ENCODE measurements at places on chromosomes 3 and 15.

- no peak for DNase-seq
Observed at GRCh38 chr3:52080830-52081719, 24.7 kb upstream of the DUSP7 start.

GRCh38 chr3:43105596-43106292, at the start of gene POMGNT2:
Gene POMGNT2, minus strand, starts transcription at chr3:43106079. Its CDS starts 24,648 bp downstream, at chr3:43081431.
- peak; percentile 87 for DNase-seq

- DNase-seq, result peak; percentile 11
Observed at GRCh38 chr3:63240381-63240902, 37.7 kb upstream of the SYNPR start.

DNA sequence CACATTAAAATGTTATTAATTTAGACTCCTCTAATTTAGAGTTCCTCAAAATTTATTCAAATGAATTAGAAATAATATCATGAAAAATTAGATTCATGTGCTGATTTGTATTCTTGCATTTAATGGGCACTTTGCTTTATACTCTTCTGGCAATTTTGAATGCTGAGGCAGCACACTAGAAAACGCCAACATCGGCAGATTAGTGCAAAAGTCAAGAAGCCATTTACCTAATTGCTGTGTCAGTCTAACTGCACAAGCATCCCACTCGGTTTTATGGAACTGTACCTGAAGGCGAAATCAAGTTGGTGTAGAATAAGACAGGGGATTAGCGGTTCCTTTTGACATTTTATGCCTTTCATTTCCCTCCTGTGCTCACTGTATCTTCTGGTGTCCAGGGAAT, 382.0 kb downstream of the ROBO2 start:
- DNase-seq, result no peak

DNA sequence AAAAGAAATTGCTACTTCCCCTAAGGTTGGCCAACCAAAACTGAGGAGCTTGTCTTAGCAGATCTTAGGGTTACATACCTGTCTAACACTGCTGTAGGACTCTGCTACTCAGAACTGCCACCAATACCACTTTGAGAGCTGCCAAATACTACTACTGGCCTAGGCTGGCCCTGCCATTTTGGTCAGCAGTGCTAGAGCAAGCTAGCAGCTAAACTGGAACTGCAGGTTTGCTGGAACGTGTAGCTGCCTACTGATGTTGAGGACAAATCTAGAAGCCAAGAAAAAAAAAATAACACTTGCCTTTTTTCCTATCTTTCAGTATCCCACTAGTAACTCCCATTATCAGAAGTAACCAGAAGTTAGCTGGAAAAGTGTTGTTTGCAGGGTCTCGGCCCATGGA, 387.4 kb downstream of the RBMS3 start:
- DNase-seq, result no peak

- no peak for DNase-seq
Observed at GRCh38 chr3:150623945-150624344, 20.8 kb downstream of the SELENOT start.

DNA sequence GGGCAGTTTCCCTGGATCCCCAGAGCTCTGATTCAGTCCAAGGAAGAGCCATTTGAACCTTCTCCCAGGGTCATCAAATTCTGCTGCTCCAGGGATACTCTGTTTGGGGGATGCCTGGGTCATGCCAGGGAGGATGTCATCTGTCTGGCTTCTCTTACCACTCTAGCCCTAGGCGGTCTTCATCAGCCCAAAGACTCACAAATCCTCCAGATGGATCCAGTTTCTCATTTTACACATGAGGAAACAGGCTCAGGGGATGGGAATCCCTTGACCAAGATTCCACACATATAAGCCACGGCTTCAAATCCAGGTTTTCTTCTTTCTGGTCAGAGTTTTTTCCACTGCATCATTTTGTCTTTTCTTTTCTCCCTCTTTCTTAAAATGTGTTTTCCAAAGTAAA, 36.7 kb downstream of the SLC28A1 start:
- no peak for DNase-seq

- no peak for DNase-seq
Observed at GRCh38 chr15:93278006-93278405, 189.0 kb upstream of the RGMA start.

DNA sequence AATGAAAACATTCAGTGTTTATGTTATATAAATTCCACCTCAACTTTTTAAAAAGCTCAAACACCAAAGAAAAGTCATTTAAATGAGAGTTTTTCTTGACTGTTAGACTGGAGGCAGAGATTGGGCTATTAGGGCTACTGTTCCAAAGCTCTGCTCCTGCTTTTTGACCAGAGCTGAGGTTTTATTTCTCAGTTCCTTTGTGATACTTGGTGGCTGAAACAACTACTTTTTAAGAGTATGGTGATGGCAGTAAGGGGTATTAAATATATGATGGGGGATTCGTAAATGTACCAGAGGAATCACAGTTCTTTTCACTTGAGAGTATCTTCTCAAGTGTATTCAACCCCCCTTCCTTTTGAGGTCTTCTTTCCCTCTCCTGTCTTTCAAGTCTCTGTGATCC, 186.1 kb upstream of the CGNL1 start:
- DNase-seq, result no peak

Measured in renal pelvis (tissue), 12 donors.